ENCODE measurements at places on chromosomes 6 and 20.

- no peak for DNase-seq
These were observed 39.9 kb upstream of the PRDM1 start for GRCh38 chr6:106046116-106046853.

DNA sequence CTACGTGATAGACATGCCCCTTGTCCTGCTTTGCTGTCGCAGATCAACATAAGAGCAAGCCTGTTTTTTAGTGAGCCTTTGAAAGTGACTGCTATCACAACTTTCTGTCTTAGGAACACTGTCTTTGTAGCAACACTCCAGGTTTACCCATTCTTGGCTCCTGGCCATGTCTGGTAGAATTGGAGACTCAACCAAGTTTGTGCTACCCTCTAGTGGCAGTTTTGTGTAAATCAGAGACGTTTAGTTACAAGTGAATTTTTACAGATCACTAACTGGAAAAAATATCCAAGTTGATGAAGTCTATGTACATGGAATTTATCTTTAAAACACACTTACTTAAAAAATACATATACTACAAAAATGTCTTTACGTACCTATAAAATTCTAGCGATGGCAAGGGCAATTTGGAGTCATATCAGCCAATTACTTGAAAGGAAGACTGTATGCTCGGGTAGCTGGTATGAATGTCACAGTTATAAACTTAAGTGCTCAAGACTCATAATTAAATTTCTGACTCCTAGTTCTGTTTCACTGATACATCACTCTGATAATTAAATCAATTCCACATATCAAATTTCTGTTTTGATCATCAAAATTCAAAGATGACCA is 101.4 kb downstream of the ADGB start:
- DNase-seq, result peak; percentile 49

GRCh38 chr20:19016140-19016497 is 196.3 kb upstream of the SLC24A3 start:
- no peak for DNase-seq

- DNase-seq, result no peak
These were observed 70.3 kb downstream of the SESN1 start for GRCh38 chr6:109024368-109024767.

DNA sequence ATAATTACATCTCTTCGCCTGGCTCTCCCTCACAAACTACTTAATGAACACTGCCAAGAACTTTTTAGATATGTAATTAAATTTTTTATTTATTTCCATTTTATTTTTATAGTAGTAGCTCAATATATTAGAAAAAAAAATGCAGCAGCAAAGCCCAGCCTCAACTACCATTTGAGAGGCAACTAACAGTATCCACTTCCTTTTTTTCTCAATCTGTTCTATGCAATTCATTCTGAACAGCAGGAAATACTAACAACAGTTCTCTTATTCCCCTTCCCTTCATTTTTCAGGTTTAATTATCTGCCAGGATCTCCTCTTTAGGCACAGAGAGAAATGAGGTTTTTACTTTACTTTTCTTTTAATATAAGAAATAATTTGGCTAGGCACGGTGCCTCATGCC is 112.7 kb downstream of the ZNF217 start:
- DNase-seq, result peak; percentile 16

- no peak for DNase-seq
These were observed 20.7 kb upstream of the BCAS1 start for GRCh38 chr20:54091120-54091480.

DNA sequence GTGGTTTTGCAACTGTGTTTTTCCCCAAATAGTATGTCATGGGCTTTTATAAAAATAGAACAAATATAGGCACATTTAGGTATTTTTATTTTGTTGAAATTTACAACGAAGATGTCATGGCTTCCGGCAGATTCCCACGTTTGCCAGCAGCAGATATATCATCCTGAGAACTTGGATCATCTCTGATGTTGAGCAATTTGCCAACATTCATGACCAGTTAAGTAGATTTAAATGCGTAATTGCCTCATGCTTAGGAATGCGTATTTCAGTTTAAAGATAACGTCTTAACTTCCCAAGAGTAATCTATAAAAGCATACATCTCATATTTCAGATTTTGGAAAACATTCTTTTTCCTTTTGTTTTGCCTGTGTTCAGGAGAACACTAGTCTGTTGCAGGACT is 457.8 kb downstream of the QKI start:
- no peak for DNase-seq

GRCh38 chr6:70686548-70687133 is 19.0 kb downstream of the SMAP1 start:
- DNase-seq, result peak; percentile 35

DNA sequence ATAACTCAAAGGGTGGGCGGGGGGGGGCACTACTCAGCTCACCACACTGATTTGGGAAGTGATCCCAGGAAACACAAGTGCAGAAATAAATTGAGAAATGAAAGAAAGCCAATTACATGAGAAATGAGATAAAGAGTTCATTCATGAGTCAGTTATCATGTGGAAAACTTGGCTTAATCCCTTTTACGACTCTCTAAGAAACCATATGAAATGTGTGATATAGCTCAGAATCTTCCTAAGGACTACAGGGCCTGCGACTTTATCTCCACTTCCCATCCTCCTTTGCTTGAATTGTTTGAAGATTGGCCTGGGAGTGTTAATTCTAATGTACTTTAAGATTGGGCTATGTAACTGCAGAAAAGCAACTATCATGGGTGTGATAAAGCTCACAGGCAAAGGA is 3.6 kb upstream of the BTN2A2 start:
- DNase-seq, result no peak

DNA sequence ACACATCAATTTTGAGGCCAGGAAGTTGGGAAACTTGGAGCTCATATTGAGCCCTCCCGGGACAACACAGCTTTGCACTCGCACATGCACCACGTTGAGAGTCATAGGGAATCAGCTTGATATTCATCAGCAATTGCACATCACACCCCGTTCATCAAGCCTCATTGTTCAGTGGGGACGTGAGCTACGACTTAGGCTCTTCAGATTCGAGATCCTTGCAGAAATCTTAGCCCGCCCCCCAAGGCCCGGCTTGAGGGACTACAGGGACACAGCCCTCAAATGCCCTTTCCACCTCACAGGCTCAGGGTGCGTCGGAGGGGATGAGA is 93.0 kb upstream of the MAFB start:
- DNase-seq, result no peak

- DNase-seq, result no peak
These were observed 73.6 kb upstream of the HCRTR2 start for GRCh38 chr6:55100686-55101085.

- DNase-seq, result no peak
These were observed 1.6 kb downstream of the MAP3K5 start for GRCh38 chr6:136790411-136791295.

DNA sequence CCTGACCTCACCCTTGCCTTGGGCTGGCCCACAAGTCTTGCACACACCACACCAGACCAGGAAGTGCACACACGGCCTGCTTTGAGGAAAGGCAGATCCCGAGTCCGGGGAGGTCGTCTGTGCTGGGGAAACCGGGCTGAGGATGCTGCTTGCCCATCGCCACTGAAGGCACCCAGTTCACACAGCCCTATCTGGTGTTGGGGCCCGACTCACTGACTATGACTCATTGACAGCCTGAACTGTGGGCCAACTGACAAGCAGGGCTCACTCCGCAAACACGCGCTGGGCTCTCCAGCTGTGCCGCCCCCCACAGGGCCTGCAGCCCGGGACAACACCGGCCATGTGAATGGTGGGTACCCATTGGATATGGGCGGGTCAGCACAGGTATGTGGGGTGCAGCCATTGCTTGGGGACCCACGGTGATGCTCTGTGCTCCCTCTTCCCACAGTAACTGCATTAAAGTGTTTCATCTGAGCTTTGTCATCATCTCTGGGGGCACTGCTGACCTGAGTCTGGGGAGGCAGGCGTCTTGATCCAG is 1.6 kb downstream of the SAMD10 start:
- DNase-seq, result no peak

DNA sequence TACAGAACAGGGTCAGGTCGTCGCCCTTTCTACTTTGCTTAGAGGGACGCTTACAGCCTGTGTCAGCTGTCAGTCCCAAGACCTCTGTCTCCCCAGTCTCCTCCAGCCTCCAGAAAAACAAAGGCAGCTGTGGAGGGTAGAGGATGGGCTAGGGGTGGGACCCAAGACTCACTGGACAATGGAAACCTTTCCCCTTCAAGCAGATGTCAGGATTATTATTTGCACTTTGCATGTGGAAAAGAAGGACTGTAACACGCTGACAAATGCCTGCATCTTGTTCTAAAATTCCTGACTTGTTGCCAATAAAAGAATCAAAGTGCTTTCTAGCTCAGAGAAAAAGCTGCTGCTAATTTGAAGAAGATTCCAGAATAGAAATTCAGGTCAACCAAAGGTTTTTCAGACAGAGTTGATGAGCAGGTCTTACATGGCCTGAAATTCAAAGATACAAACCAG is 58.7 kb downstream of the SNX5 start:
- no peak for DNase-seq

GRCh38 chr6:121330516-121330915 is 3.8 kb downstream of the TBC1D32 start:
- DNase-seq, result no peak

- no peak for DNase-seq
These were observed 10.5 kb downstream of the DDRGK1 start for GRCh38 chr20:3193806-3194616.

GRCh38 chr6:89734526-89734925 is 85.1 kb downstream of the MDN1 start:
- no peak for DNase-seq

- DNase-seq, result no peak
These were observed 152.3 kb upstream of the NEDD9 start for GRCh38 chr6:11384531-11385309.

DNA sequence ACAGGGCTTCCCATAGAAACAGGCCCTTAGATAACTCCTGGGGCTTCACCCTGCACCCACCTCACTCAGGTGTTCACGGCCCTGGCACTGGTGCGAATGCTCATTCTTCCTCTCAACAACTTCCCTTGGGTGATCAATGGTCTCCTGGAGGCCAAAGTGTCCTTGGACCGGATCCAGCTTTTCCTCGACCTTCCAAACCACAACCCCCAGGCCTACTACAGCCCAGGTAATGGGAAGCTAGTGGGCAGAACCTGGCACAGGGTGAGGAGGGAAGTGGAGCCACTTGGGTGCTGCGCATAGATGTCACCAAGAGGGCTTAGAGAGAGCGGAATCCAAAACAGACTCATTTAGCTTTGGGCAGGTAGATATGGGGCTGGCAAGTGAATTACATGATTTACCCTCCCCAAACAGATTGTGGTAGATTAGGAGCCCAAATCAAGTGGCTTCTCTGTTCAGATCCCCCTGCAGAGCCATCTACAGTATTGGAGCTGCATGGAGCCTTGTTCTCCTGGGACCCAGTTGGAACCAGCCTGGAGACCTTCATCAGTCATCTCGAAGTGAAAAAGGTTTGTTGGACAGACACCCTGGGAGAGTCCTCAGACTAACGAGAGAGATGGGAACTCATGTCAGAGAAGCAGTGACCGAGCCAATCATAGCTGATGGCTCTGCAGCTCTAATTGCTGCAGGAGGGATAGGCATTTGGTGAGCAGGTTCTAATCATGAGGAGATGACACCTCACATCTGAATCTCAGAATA is 8.5 kb downstream of the ABCC10 start:
- no peak for DNase-seq

- no peak for DNase-seq
These were observed 118.4 kb upstream of the NXT1 start for GRCh38 chr20:23232219-23232581.

GRCh38 chr6:24428615-24429014 is 25.9 kb downstream of the MRS2 start:
- no peak for DNase-seq

DNA sequence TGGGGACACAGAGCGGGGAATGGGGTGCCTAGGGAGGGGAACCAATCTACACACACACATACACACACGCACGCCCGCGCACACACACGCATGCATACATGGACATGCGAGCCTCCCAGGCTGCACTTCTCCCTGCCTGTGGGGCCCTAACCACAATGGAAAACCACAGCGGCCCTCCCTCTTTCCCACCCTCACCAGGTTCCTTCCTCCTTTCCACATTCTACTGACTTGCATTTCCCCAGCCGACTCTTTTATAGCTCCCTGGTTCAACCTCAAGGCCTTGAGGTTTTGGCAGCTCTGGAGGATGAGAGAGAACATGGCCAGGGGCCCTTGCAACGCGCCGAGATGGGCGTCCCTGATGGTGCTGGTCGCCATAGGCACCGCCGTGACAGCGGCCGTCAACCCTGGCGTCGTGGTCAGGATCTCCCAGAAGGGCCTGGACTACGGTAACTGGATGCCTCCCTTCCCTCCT is at the start of gene BPI:
Gene BPI (plus strand): TSS at position 249 of the 472 bp plus-strand sequence. CDS start 68 bp downstream, at position 317.
- no peak for DNase-seq

- DNase-seq, result no peak
These were observed 147.8 kb downstream of the PHACTR3 start for GRCh38 chr20:59752101-59752586.

DNA sequence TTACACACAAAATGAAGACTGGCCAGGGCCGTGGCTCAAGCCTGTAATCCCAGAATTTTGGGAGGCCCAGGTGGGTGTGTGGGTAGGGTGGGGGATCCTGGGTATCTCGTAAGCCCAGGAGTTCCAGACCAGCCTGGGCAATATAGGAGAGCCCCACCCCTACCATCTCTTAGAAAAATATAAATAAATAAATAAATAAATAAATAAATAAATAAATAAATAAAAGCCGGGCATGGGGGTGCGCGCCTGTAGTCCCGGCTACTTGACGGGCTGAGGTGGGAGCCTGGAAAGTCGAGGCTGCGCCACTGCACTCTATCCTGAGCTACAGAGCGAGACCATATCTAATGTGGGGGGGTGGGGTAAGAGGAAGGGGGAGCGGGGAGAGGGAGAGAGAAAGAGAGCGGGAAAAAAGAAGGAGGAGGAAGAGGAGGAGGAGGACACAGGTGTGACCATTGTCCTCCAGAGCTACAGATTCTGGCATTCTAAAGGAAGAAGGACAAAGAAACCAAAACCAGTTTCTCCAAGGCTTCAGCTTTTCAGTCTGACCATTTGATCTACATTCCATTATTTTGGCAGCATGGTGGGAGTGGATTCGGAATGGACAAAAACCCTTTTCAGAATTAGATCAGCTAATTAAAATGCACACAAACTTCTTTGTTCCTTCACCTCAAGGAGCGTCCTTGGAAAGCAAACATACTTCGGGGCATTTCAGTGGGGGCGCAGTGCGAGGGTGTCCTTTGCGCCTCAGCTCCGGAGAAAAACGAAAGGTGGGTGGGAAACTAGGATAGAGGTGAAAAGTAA is 577 bp upstream of the C6orf141 start:
- no peak for DNase-seq

- no peak for DNase-seq
These were observed 8.9 kb downstream of the KCNK15 start for GRCh38 chr20:44754554-44754953.

- peak; percentile 56 for DNase-seq
These were observed 26.1 kb downstream of the DIDO1 start for GRCh38 chr20:62900052-62900691.

GRCh38 chr6:113385020-113385431 is 472.1 kb upstream of the MARCKS start:
- DNase-seq, result no peak
